Dermis microvascular lymphatic vessel endothelial cell (primary cell): ENCODE measurements at places on chromosomes 2 and 18. TPM values are rescaled to one million over a fixed set of nuclear protein-coding genes. Genes with fewer than 3 reads are reported as not detected.

The ZNF397 gene
- 4.7 and 8.1 TPM in 2 replicates for total RNA-seq

The STPG4 gene
- total RNA-seq, result under 0.01 TPM in 1 of 2 replicates, not detected in the other

The PLGLB1 gene
- 0.39 and 0.63 TPM in 2 replicates for total RNA-seq

The MOCOS gene
- under 0.01 and 0.13 TPM in 2 replicates for total RNA-seq

The CHRNG gene
- total RNA-seq, result not detected in 2 replicates

The GREB1L gene
- 2.8 and 11.3 TPM in 2 replicates for total RNA-seq

The HOXD9 gene
- 16.8 and 18.6 TPM in 2 replicates for total RNA-seq
